ENCODE measurements at places on chromosomes 5 and 9.

DNA sequence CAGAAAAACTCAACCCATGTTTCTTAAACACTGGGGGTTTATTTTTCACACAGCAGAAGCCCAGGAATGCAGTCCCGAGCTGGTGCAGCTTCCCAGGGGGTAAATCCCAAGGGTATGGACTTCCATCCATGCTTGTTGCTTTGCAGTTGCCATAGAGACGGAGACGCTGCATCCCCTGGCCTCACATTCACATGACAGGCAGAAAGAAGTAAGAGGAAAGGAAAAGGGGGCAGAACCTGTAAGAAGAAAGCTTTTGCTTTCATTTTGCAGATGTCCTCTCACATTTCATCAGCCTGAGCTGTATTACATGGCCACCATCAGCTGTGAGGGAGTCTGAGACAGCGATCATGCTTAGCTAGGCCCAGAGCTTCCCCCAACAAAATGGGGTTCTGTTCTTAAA, 321.0 kb downstream of the AGTPBP1 start:
- DNase-seq, result no peak

- DNase-seq, result no peak
Measured at GRCh38 chr5:72692651-72693442, 123.6 kb upstream of the TNPO1 start.

GRCh38 chr5:67724412-67725135, 491.0 kb upstream of the PIK3R1 start:
- DNase-seq, result no peak

DNA sequence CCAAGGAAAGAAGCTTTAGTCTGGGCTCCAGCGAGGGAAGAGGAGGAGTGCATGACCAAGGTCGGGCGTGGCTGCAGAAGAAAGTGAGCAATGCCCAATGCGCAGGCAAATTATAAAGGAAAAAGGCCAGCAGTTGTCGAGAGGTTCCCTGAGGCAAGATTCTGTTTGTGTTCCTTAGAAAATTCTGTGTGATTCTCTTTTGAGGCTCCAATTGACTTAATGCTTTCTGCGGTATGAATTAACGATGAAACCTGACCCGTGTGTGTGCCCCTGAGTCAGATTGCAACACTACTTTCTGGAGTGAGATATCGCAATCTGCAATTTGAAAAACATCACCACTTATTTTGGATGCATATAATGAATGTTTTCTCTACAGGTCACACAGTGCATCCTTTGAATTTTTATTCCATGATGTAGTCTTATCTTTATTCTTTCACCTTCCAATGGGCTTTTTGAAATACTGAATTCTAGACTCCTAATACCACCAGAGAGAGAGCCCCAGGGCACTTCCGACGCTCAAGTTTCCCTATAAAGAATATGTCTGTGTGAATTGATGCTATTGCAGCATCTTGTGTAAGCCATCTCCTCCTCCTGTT, 117.9 kb upstream of the IL6ST start:
- no peak for DNase-seq

- no peak for DNase-seq
Measured at GRCh38 chr5:135271533-135272310, 127.3 kb downstream of the MACROH2A1 start.

DNA sequence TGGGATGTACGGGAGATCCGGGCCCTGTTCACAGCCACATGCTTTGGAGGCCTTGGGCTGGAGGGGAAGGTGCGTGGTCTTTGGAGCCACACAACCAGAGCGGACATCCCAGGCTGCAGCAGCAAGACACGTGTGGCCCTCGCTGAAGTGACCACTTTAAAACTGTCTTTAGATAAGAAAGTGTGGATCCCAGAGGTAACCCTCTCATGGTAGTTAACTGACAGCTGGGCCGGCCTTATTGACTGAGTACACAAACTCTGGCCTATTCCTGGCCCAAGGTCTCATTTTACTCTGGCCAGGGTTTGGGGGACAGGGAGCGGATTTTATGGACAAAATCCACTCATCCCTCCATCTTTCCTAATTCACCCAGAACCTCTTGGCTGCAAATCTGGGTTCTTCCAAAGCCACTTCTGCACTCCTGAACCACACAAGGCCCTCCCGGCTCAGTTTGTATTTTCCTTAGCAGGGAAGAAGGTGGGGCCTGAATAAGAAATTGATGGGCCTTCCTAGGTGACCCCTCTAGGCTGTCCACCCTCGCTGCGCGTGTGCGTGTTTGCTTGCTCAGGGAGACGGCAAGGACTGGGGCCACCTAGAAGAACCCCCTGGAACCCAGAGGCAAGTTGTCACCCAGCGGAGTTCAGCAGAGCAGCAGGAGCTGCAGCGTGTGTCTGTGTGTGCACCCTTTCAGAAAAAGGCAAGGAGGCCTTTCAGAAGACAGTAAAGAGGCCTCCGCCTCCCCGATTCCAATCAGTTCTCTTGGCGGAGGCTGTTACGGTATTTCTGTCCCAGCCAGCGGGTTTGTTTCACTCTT, 73.3 kb upstream of the ORM1 start:
- DNase-seq, result no peak

GRCh38 chr5:72151169-72151568, 43.9 kb downstream of the MAP1B start:
- no peak for DNase-seq
